ENCODE measurements at places on chromosomes 6 and 20.

- DNase-seq, result peak; percentile 37
Observed at GRCh38 chr6:28383235-28384142, 16.1 kb downstream of the ZSCAN12 start.

DNA sequence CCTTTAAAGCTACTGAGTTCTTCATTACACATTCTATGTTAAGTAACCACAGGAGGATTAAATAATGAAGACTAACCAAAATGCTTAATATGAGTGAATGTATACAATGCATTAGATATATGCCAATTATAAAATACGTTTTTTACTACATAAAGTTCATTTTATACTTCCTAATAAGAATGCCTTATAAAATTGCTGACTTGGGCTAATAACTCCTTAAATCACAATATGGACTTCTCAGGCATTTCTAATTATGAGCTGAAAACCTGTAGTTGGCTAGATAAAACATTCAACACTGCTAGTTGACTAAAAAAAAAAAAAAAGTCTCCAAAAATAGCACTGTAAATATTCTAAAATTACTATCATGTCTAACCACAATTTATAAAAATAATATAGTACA lies 11.8 kb downstream of the MAN1A1 start:
- no peak for DNase-seq

DNA sequence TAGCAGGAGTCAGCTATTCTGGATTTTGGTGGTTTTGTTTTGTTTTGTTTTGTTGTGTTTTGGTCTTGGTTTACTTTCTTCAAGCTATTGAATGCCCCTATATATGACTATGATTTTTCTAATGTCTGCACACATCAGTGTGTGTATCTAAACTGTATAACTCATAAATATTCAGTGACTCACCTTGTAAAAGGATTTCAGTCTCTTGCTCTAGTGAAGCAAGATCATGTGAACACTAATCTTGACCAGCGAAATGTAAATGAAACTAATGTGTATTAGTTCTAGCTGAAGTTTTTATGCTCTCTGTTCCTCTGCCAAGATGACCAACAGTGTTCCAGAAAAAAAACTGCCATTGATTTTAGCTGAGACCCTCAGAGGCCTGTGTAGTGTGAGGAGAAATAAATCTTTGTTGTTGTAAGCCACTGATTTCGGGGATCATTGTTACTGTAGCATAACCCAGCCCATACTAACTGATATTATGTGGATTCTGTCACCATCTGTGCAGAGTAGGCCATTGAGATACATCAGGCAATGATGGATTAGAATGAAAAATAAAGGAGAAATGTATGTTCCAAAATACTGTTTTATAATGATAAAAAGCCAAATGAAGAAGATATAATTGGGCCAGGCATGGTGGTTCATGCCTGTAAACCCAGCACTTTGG lies 11.5 kb upstream of the BTBD9 start:
- DNase-seq, result no peak

DNA sequence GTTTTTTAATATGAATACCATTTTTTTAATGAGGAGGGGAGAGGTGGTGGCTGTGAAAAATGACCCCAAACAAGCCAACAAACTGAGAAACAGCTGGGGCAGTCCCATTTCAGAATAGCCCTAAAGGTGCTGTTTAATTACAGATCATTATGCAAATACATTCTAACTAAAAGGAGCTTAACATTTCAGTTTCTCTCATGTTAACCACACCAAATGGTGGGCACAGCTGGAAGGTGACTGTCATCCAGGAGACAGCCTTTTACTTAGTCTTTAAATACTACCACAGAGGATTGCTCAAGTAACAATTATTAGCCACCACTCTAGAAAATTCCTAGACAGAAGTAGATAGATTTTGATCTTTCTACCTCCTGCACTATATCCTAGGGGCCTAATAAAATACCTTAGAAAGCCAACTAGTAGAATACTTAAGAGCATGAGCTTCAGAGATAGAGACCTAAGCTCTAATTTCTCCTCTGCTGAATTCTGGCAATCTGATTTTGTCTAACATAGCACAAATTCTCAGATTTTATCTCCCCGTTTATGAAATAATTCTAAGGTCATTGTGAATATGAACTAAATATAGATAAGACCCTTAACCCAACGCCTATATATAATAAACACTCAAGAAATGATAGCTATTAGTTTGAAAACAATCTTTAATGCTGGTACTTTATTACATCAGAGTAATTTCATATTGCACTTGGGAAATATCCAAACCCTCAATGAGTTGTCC lies 615.1 kb upstream of the NRSN1 start:
- DNase-seq, result no peak

DNA sequence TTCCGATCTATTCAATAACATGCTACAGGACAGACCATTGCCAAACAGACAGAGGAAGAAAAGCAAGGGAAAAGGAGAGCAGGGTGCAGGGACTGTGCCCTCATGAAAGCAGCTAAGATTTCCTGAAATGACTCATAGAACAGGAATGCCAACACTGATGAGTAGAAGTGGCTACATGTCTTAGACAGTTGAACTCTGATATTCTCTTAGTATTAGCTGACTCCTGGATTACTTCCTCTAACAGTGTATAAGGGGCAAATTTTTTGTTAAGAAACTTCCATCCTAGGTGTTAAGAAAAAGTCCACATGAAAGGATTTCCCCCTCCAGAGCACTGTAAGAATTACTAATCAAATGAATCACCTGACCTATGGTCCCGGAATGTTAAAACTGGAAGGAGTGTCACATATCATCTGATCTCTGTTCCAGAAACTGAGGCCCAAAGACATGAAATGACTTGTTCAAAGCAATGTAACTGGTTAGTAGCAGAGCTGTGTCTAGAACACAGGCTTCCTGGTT lies 224.9 kb downstream of the IBTK start:
- no peak for DNase-seq

DNA sequence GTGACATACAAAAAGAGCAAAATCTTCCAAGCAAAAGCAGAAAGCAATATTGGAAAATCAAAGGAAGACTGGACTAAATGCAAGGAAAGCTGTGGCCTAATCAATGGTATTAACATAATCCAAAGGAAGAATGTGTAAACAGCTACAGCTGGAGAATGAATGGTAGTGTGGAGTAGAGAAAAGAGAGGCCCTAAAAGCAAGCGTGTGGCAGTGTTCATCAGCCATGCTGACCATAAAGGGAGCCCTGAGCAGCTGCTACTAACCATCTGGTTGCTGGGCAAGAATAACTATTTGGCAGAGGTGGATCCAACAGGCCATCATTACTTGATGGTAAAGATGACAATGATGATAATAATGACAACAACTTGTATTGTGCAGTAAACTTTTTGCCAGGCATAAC lies 148.5 kb upstream of the BEND6 start:
- no peak for DNase-seq

DNA sequence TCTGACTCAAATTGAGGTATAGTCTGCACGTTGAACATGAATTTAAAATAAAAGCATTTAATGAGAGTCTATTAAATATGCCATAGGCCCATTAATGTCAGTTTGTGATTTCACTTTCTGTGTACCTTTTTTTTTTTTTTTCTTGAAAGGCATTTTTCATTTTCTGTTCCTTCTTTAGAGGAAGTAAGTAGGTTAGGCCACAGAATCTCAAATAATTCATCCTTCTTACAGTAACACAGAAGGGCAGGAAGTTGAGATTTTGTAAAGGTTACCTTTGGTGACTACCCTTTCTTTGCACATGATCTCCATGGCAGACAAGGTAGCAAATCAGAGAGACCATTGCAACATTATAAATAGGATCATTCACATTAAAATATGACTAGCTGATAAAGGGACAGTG lies 9.6 kb downstream of the L3MBTL3 start:
- no peak for DNase-seq

GRCh38 chr6:165637586-165637985 lies 25.5 kb downstream of the PDE10A start:
- no peak for DNase-seq

GRCh38 chr6:65943548-65943947 lies 236.5 kb upstream of the EYS start:
- DNase-seq, result no peak

- peak; percentile 55 for DNase-seq
Observed at GRCh38 chr20:38863024-38863851, 57.7 kb downstream of the PPP1R16B start.

GRCh38 chr20:33677991-33678702 lies 3.9 kb upstream of the NECAB3 start:
- no peak for DNase-seq

DNA sequence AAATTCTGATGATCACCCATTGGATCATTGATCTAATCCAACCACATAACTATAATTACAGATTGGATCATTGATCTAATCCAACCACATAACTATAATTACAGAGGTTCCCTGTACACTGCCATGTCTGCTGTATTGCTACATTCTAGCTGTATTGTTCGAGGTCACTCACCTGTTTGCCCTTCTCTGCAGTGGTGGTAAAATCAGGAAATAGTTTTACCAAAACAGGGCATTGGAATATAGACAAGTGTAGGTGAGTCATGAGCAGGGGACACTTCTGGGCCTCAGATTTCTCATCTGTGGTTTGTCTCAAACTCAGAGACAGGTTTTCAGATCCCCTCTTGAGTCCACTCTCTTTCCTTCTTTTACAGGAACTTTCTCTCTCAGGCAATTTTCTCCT lies 9.0 kb upstream of the AFDN start:
- DNase-seq, result no peak

GRCh38 chr6:106643061-106643460 lies 13.7 kb downstream of the QRSL1 start:
- DNase-seq, result no peak
